ENCODE measurements at places on chromosomes 5 and 9. TPM values are rescaled to one million over a fixed set of nuclear protein-coding genes. Genes with fewer than 3 reads are reported as not detected.

DNA sequence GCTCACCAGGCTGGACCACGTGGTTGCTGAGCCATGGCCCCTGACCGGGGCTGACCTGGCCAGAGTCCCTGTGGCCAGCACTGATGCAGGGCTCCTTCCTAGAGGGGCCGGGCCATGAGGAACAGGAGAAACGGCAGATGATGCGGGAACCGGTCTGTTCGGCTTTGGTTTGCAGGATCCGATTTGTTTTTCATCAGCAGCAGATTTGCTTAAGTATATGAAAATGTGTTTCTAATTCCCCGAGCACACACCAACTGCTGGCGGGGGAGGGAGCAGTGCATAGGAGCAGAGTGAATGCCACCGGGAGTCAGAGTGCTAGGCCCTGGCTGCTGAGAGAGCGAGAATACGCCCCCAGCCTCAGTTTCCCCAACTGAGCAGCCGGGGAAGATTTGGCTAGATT, 13.6 kb downstream of the NTNG2 start:
- no peak for DNase-seq

- no peak for DNase-seq
Observed at GRCh38 chr9:70477146-70477745, 62.8 kb upstream of the KLF9 start.

- no peak for DNase-seq
Observed at GRCh38 chr5:168879929-168880328, 300.8 kb upstream of the PANK3 start.

CCDC112 gene
- total RNA-seq, result 8.4 TPM

GRCh38 chr9:99178912-99179872, 42.5 kb downstream of the ALG2 start:
- DNase-seq, result no peak

GRCh38 chr5:37888476-37888875, 48.6 kb upstream of the GDNF start:
- no peak for DNase-seq

DNA sequence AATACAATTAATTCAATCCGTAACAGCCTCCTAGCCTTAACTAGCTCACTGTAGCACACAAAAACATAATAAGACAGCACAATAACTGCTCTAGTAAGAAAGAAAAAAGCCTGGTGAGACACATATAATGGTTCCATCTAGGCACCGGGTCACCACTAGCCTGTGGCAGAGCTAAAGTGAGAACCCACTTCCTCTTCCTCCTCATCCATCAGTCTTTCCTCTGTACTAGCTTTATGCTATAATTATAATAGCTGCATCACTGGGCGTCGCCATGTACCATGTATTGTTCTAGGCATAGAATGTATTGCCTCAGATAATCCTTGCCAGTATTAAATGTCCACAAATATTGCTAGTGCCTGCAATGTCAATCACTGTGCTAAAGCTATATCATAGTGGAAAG, 23.1 kb downstream of the ADRB2 start:
- no peak for DNase-seq

All from left colon (tissue), 2 donors.